ENCODE measurements at places on chromosomes 3 and 15.

DNA sequence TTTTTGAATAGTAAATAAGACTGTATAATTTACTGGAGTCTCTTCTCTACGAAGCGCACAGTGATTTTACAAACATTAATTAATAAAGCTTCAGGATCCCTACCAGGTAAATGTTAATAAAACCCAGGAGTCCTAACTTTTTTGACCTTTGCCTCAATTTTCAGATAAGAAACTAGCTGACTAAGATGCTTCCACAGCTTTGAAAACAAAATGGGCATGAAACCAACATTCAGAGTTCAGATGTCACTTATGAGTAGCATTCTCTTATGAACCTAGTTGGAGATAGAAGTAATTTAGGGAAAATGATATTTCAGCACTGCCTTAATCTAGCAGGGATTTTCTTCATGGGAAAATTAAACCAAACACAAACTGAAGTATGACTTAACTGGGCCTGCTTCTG is 13.0 kb upstream of the FHIT start:
- DNase-seq, result no peak

DNA sequence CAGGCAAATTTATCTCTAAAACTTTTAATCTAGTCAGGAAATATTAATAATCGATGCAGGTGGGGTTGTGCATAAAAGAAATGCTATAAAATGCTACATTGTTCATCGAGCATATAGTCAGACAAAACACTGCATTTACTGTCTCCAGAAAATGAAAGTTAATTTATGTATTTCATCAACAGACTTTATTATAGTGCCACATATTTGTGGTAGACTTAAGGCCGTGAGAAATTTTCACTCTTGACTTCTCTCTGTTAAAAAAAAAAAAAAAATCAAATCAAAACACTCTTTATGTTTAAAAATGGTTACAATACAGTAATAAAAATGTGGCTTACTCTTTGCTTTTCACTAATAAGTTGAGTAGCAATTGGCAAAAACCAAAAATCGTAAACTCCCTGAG is 67.4 kb downstream of the RBMS3 start:
- no peak for DNase-seq

DNA sequence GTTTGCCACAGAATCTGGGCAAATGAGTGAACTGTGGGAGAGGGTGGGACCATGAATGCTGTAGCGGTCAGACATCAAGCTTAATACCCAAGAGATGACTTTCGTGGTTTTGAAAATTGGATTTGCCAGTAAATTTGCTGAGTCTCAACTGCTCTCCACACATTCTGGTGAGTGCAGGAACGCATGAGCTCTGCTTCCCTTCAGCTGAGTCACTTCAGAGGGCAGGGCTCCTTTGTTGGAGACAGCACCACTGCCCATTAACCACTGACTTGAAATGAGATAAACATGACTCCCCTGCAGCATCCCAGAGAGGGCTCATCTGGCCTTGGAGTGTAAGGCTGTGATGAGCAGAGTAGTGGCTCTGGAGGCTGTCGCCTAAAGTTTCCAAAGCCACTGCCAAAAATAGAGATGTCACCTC is 22.6 kb downstream of the RARRES1 start:
- no peak for DNase-seq

DNA sequence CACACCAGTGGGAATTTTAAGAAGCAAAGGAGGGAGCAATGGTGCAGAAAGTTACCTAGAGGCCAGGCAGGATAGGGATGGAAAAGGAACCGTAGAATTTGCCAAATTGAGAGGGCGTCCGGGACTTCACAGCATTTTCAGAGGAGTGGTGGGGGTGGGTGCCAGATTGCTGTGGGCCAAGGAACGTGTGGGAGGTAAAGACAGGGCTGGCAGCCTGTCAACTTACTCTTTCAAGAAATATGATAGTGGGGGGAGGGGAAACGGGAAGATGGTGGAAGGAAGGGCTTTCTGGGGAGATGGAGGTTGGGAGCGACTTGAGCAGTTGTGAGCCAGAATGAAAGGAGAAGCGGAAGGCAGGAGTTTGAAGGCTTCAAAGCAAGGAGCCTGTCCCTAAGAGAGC is 1.4 kb upstream of the SLC6A11 start:
- DNase-seq, result no peak

- DNase-seq, result no peak
Observed at GRCh38 chr3:5012367-5012766, 33.1 kb downstream of the BHLHE40 start.

All from CD4-positive, alpha-beta T cell treated with Interleukin-15 for 1 hour (primary cell).